ENCODE measurements at places on chromosomes 7 and 10.

- H3K4me1 ChIP-seq, result peaks cover 17% of the 10 kb centered on the region
- no peaks in the 10 kb centered on the region for H3K27me3 ChIP-seq
- H3K36me3 ChIP-seq, result peaks cover 73% of the 10 kb centered on the region
- no peak overlapping the region for H3K4me3 ChIP-seq
- no peak overlapping the region for H3K27ac ChIP-seq
- no peak for DNase-seq
Measured at GRCh38 chr7:47965456-47965855, 14.0 kb downstream of the HUS1 start.

DNA sequence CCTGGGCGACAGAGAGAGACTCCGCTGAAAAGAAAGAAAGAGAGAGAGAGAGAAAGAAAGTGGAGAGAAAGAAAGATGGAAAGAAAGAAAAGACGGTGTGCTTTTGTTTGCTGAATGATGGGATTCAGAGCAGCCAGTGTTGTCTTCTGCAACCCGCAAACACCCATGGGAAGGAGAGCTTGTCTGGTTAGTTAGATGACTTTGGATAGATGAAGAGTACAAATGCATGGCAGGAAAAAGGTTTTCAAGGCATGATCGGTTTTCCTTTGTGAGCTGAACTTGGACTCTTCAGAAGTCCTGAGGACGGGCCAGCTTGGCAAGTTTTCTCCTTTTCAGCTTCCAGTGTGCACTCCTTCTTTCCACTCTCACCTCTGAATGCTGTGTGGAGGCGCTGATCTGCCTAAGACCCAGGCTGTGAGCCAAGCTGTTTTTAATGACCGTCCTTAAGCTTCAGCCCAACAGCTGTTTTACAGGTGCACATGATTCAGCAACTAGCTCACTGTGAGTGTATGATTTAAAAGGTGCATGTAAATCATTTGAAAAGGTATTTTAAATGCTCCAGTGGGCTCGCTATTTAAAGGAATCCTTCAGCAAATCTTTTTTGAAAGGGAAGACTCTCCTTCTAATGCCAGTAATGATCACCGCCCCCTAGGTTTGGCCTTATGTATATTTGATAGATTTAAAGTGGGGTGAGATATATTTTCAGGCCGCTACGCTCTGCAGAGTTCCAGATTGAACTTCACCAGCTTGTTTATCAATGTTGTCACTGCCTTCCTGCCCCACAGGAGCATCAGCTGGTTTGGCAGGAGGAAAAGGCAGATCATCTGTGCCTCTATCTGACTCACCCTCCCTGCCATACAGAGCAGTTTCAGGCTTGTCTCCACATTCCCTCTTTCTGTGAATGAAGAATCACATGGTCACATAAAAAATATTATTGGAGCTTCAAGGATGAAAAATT lies 115.0 kb downstream of the PLXDC2 start:
- peak overlapping the region; percentile 81 for H3K27ac ChIP-seq
- H3K4me1 ChIP-seq, result peaks cover 32% of the 10 kb centered on the region
- H3K36me3 ChIP-seq, result peaks cover 8% of the 10 kb centered on the region
- no peak overlapping the region for H3K4me3 ChIP-seq
- DNase-seq, result no peak
- H3K27me3 ChIP-seq, result no peaks in the 10 kb centered on the region

GRCh38 chr7:39582536-39582935 lies 16.3 kb downstream of the YAE1 start:
- no peaks in the 10 kb centered on the region for H3K27me3 ChIP-seq
- peaks cover 17% of the 10 kb centered on the region for H3K4me1 ChIP-seq

- H3K27me3 ChIP-seq, result no peaks in the 10 kb centered on the region
- peaks cover 26% of the 10 kb centered on the region for H3K4me1 ChIP-seq
- H3K27ac ChIP-seq, result no peak overlapping the region
- H3K36me3 ChIP-seq, result no peaks in the 10 kb centered on the region
Measured at GRCh38 chr7:127650847-127651555, 993 bp upstream of the SND1 start.

DNA sequence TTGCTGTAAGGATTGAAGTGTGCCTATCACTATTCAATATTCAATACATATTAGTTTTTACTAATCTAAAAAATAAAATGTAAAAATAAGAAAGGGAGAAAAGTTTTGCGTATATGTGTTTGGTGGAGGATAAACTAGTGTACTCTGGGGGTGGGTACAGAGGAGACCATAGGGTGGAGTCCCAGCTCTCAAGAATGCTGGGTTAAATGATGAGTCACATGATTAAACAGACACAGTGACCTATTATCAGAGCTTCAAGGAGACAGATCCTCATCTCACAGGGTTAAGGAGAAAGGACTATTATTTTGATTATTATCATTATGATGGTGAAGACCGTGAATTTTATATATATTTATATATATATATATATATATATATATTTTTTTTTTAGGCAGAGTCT lies 77.5 kb downstream of the AFAP1L2 start:
- H3K4me3 ChIP-seq, result no peak overlapping the region
- DNase-seq, result no peak
- peaks cover 7% of the 10 kb centered on the region for H3K4me1 ChIP-seq
- H3K36me3 ChIP-seq, result peaks cover 4% of the 10 kb centered on the region
- no peaks in the 10 kb centered on the region for H3K27me3 ChIP-seq

DNA sequence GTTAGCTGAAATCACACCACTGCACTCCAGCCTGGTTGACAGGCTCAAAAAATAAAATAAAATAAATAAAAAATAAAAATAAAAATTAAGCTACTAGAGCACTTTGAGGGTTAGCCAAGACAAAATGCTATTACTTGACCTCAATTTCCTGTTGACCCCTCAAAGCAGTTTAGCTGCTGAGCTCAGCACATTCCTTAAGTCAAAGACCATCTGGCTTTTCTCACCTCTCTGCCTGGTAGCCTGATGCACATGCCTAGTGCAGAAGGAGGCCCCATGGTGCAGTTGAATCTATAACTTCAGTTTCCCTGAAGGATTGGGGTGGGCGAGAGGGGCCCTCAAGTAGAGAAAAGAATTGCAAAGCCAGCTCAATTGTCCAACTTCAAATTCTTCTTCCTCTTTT lies 211.1 kb upstream of the GALNT17 start:
- H3K4me3 ChIP-seq, result no peak overlapping the region
